ENCODE measurements at places on chromosomes 5 and 9.

DNA sequence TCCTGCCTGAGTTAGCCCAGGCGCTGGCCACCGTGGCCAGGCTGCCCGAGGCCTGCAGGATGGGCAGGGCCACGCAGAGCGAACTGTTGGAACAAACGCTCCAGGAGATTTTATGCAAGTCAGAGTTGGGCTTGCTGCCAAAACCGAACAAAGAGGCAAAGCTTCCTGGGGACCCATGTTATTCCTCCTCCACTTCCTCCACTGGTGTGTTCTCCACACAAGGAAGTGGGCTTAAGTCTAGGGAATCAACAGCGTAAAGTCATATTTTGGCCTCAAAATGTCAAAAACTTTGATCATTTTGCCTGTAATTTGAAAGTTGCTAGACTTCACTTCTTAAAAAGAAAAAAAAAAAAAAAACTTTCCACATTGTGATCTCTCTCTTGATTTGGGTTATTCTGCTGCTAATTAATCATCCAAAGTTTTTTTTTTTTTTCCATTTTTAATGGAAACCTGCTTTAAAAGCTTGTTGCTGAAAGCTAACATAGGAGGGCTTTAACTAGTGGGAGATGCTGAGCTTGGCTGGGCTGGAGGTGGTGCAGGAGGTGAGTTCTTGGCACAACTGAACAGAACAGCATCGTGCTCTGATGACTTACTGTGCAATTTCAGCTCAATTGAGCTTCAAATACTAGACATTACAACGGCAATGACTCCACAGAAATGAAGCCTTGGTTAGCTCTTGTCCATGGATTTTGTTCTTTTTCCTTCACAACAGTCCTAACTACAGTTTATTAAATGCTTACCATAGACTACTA is 73.0 kb downstream of the PTPDC1 start:
- no peak for DNase-seq

GRCh38 chr5:95708876-95709275 is 22.3 kb upstream of the RHOBTB3 start:
- DNase-seq: no peak

DNA sequence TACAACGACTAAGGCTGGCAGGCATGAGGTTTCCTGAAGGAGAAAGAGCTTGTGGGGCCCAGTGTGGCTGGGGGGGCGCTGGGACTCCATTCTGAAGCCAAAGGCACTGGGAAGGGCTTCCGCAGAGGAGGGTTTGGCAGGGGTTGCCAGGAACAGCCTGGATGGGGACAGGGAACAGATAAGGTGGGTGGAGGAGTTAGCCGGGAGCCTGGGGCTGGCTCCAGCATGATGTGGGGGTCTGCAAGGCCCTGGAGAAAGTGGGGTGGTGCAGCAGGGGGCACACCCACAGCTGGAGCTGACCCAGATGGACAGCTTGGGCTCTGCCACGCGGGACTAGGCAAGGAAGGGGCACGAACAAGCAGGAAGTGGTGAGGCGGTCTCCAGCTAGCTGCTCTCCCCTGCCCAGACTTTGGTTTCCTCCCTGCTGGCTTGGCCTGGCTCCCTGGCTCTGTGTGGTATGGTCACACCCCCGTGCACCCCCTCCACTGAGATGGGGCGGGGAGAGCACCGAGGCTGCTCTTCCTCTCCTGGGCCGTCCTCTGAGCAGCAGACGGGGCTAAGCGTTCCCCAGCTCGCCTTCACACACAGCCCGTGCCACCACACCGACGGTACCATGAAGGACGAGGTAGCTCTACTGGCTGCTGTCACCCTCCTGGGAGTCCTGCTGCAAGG is at the start of gene LTC4S:
TSS of gene LTC4S (plus strand) at position 519 of the 672 bp plus-strand sequence. CDS start at position 614, 95 bp downstream.
- peak; percentile 69 for DNase-seq

- no peak for DNase-seq
These were observed 8.0 kb upstream of the MAMDC2 start for GRCh38 chr9:70035691-70036090.

GRCh38 chr9:125694478-125694877 is 12.5 kb downstream of the MAPKAP1 start:
- DNase-seq: no peak

DNA sequence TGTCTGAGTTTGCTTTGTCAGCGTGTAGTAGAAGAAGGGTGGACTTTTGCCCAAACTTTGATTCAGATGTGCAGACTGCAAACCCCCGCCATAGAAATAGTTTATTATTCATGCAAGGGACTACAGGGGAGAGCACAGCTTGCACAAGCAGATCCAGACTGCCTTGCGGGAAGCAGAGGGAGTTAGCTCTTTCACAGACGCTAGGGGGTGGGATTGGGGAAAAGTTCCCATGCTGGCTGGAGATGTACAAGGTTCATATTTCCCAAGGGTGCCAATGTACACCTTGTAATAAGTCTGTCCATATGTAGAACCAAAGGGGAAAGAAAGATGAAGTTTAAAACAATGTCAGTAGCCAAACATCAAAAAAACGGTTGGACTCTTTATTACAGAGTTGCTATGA is 749.7 kb upstream of the COX7C start:
- DNase-seq: no peak

Data from CD4-positive, alpha-beta T cell treated with Interleukin-21 for 1 hour (primary cell).